ENCODE measurements at places on chromosomes 16 and 17. TPM values are rescaled to one million over a fixed set of nuclear protein-coding genes. Genes with fewer than 3 reads are reported as not detected.

DNA sequence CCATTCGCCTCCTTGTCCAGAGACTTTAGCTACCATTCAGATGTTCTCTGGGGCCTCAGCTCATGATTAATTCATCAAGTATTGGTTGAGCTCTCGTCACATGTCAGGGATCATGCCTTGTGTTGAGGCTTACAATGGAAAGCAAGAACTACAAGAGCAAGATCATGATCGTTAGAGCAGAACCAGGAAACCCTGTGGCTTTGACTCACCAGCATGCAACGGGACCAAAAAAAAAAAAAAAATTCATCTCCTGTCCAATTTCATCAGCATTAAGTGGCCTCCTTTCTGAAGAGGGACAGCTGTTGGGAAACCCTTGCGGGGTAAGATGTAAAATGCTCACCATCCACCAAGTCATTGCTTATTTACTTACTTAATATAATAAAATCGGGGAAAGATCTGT, 12.1 kb upstream of the USP10 start:
- peaks cover 15% of the 10 kb centered on the region for H3K27me3 ChIP-seq
- peaks cover 15% of the 10 kb centered on the region for H3K4me1 ChIP-seq
- H3K27ac ChIP-seq, result no peak overlapping the region
- DNase-seq, result no peak

PYY gene
- total RNA-seq, result 1.1 TPM

KRT12 gene
- total RNA-seq, result not detected

MEFV gene
- total RNA-seq, result not detected

CBFA2T3 gene
- total RNA-seq, result 12.9 TPM
